ENCODE measurements at places on chromosomes 11 and 22. TPM values are rescaled to one million over a fixed set of nuclear protein-coding genes. Genes with fewer than 3 reads are reported as not detected.

The TYR gene
- total RNA-seq: not detected

The RTN4RL2 gene
- 129 TPM for total RNA-seq

The IGHMBP2 gene
- total RNA-seq: 16.6 TPM

The PATE4 gene
- not detected for total RNA-seq

The NUP160 gene
- 29.7 TPM for total RNA-seq

The CDKN1C gene
- total RNA-seq: 0.65 TPM

The SHANK3 gene
- 4.6 TPM for total RNA-seq

The AQP11 gene
- 2.6 TPM for total RNA-seq

The MAJIN gene
- total RNA-seq: not detected

The QSER1 gene
- total RNA-seq: 20.5 TPM

The SPA17 gene
- 16.4 TPM for total RNA-seq

The NECTIN1 gene
- total RNA-seq: 9.3 TPM

The RELT gene
- 8.0 TPM for total RNA-seq

The GLYAT gene
- total RNA-seq: not detected

The PRR5L gene
- 10.4 TPM for total RNA-seq

The KREMEN1 gene
- total RNA-seq: 1.9 TPM

The TRIM51 gene
- not detected for total RNA-seq

The PRR33 gene
- not detected for total RNA-seq

The CLDN5 gene
- not detected for total RNA-seq

The HIC2 gene
- 2.5 TPM for total RNA-seq

The OR52A1 gene
- total RNA-seq: not detected

The PIH1D2 gene
- total RNA-seq: 0.84 TPM

The OR10A2 gene
- total RNA-seq: not detected

The PDE2A gene
- 2.3 TPM for total RNA-seq

The MRPL16 gene
- total RNA-seq: 63.7 TPM

The CCT8L2 gene
- total RNA-seq: not detected

The RAB38 gene
- total RNA-seq: 1.2 TPM

The MAP6 gene
- total RNA-seq: 1.7 TPM

The SSRP1 gene
- 248 TPM for total RNA-seq

The KDM2A gene
- 49.0 TPM for total RNA-seq

The AIFM3 gene
- 4.8 TPM for total RNA-seq

The OR52K2 gene
- not detected for total RNA-seq

The RBMXL2 gene
- not detected for total RNA-seq

The TSGA10IP gene
- not detected for total RNA-seq

The CREB3L1 gene
- 5.2 TPM for total RNA-seq

The SHANK2 gene
- 6.6 TPM for total RNA-seq

The KDM4E gene
- total RNA-seq: not detected

The TMEM191B gene
- 2.3 TPM for total RNA-seq

The GSTT4 gene
- total RNA-seq: not detected

The RRP8 gene
- total RNA-seq: 31.3 TPM

The C11orf42 gene
- not detected for total RNA-seq

The RFPL2 gene
- total RNA-seq: 0.10 TPM

The EXPH5 gene
- total RNA-seq: 0.03 TPM

The C1QTNF5 gene
- total RNA-seq: not detected

The CTSW gene
- 0.09 TPM for total RNA-seq

The OR2AG2 gene
- not detected for total RNA-seq

The OR51B5 gene
- total RNA-seq: not detected

The CSTF3 gene
- total RNA-seq: 27.8 TPM

The APOBEC3H gene
- not detected for total RNA-seq

The PRAME gene
- total RNA-seq: 108 TPM

The PHOX2A gene
- not detected for total RNA-seq

The MYBPC3 gene
- total RNA-seq: 0.08 TPM

The KRTAP5-10 gene
- not detected for total RNA-seq

The GGT5 gene
- 2.5 TPM for total RNA-seq

The SCT gene
- not detected for total RNA-seq

The RGL4 gene
- not detected for total RNA-seq

All from A549 treated with RU486 at 1 μM for 4 hours (cell line).